ENCODE measurements at places on chromosomes 12 and 14. TPM values are rescaled to one million over a fixed set of nuclear protein-coding genes. Genes with fewer than 3 reads are reported as not detected.

TDG gene
- 22.3 TPM for total RNA-seq

RFLNA gene
- total RNA-seq = 4.7 TPM

GUCY2C gene
- total RNA-seq = not detected

CD163L1 gene
- total RNA-seq = 5.5 TPM

LBHD2 gene
- total RNA-seq = not detected

TRHDE gene
- total RNA-seq = 0.78 TPM

FOXN4 gene
- total RNA-seq = not detected

TPPP2 gene
- total RNA-seq = not detected

CD4 gene
- total RNA-seq = not detected

ZFHX2 gene
- total RNA-seq = 0.32 TPM

CPNE8 gene
- 12.2 TPM for total RNA-seq
